ENCODE measurements at places on chromosomes 4 and X.

DNA sequence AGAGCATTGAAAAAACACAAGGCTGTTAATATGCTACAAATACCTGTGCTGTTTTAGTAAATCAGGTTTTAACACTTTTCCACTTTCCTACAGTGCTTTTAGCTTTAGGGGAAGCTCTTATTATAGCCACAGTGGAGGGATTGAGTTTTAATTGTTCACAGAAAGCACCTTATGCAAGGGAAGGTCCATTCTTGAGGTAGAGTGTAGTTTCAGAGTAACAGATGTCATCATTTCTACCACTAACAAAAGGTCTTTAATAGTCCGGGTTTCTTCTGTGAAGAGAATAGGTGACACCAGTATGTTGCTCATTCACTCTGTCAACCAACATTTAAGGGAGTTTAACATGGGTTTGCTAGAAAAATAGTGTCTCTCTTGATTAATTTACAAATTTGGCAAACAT lies 104.4 kb downstream of the STIM2 start:
- DNase-seq: no peak

- no peak for DNase-seq
Observed at GRCh38 chr4:7462509-7462971, 27.8 kb upstream of the PSAPL1 start.

DNA sequence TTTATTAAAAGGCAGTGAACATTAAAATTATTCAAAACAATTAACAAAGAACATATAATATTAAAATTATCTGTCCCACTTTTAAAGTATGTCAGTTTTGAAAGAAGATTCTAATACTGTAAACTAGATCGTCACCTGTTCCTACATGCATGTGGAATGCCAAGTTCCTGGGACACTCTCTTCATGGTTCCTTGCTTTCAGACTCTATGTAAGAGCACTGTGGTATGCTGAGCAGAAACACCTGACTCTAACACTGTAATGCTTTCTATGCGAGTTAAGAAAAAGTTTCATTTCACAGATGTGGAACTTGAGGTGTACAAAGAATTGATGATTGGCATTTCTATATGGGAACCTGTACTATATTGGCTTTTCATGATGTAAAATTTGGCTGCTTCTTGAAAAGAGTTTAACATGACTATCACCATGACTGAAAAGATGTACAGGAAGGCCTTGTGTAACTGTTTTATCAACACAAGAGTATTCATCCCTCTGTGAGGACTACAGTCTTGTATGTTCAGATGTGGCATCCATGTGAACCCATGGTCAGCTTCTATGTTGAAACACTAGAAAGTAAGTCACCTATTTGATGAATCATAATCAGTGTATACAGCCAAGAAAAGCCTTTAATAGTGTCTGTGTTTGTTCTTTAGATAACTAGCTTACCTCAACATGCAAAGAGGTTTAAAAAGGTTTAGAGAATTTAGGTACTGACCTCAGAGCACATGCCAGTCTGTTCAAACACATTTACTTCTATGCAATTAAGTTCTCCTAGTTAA lies 354.5 kb downstream of the ARHGAP24 start:
- no peak for DNase-seq

DNA sequence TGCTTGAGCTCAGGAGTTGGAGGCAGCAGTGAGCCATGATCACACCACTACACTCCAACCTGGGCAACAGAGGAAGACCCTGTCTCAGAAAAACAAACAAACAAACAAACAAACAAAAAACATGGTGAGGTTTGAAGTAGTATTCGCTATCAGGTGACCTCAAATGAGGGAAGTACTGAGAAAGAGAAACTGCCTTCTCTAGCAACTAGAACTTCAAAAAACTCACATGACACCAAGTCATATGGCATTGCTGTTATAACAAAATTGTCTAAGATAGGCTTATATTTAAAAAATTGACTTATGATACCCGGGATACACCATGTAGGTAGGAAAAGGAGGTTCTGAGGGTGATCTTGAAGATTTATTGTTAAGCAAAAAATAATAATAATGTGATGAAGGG lies 10.3 kb downstream of the MPP1 start:
- no peak for DNase-seq

GRCh38 chrX:94454606-94455005 lies 780.6 kb downstream of the FAM133A start:
- DNase-seq: no peak

GRCh38 chr4:99408346-99408745 lies 26.8 kb downstream of the ADH7 start:
- no peak for DNase-seq

All from activated CD4-positive, alpha-beta T cell treated with anti-CD3 and anti-CD28 coated beads for 1 hour (primary cell).